ENCODE measurements at places on chromosomes 2 and 18. TPM values are rescaled to one million over a fixed set of nuclear protein-coding genes. Genes with fewer than 3 reads are reported as not detected.

DNA sequence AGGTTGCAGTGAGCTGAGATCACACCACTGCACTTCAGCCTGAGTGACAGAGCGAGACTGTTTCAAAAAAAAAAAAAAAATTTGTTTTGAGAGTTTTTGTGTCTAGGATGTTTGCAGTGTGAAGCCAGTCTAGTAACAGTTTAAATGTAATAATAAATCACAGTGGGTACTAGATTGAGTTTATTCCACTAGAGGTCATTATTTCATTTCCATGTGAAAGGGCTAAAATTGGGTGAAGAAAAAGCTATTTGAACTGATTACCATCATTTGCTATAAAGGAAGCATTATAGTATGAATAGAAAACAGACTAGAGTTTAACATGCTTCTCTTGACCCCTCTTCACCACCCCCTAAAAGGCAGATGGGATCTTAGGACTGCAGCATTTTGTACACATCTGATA, 20.3 kb downstream of the SNRPD1 start:
- H3K4me3 ChIP-seq, result no peak overlapping the region
- no peak for DNase-seq
- no peaks in the 10 kb centered on the region for H3K4me1 ChIP-seq
- no peak overlapping the region for H3K27ac ChIP-seq

GRCh38 chr2:183025993-183026392, 12.3 kb downstream of the NCKAP1 start:
- H3K27ac ChIP-seq, result no peak overlapping the region
- H3K4me1 ChIP-seq, result peaks cover 65% of the 10 kb centered on the region
- peaks cover 8% of the 10 kb centered on the region for H3K36me3 ChIP-seq
- no peak overlapping the region for H3K4me3 ChIP-seq

DNA sequence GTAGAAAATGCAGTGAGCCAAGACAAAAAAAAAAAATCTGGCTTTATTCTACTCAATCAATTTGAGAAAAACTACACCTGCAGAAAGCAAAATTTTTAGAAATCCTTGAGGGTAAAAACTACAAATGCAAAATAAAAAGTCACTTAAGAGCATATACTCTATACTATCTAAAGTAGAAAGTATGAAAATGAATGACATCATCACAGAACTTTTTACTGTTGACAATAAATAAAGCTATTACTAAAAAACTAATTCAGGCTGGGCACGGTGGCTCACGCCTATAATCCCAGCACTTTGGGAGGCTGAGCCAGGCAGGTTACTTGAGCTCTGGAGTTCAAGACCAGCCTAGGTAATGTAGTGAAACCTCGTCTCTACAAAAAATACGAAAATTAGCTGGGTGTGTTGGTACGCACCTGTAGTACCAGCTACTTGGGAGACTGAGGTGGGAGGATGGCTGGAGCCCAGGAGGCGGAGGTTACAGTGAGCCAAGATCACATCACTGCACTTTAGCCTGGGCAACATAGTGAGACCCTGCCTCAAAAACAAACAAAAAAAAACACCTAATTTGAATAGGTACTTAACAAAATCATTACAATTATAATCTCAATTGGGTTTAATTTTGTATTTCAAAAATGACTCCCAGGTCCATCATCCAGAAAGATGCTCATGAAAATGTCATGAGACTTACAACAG, 7.6 kb downstream of the NFU1 start:
- H3K27ac ChIP-seq, result no peak overlapping the region
- peaks cover 4% of the 10 kb centered on the region for H3K36me3 ChIP-seq
- peaks cover 8% of the 10 kb centered on the region for H3K4me1 ChIP-seq
- DNase-seq, result no peak
- no peaks in the 10 kb centered on the region for H3K27me3 ChIP-seq

DNA sequence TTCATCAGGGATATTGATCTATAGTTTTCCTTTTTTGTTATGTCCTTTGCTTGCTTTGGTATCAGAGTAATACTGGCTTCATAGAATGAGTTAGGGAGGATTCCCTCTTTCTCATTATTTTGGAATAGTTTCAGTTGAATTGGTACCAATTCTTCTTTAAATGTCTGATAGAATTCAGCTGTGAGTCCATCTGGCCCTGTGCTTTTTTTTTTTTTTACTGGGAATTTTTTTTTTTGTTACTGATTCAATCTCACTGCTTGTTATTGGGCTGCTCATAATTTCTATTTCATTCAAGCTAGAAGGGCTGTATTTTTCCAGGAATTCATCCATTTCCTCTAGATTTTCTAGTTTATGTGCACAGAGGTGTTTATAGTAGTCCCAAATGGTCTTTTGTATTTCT, 103.9 kb downstream of the RND3 start:
- peaks cover 14% of the 10 kb centered on the region for H3K4me1 ChIP-seq
- no peak overlapping the region for H3K4me3 ChIP-seq
- H3K36me3 ChIP-seq, result peaks cover 10% of the 10 kb centered on the region
- no peak for DNase-seq
- H3K27me3 ChIP-seq, result no peaks in the 10 kb centered on the region
- H3K27ac ChIP-seq, result no peak overlapping the region

GRCh38 chr2:127700527-127701192, 637 bp upstream of the SFT2D3 start:
- peak overlapping the region; percentile 84 for H3K4me3 ChIP-seq
- H3K4me1 ChIP-seq, result peaks cover 35% of the 10 kb centered on the region
- peaks cover 7% of the 10 kb centered on the region for H3K36me3 ChIP-seq
- DNase-seq, result no peak

GRCh38 chr2:26561918-26562810, 79.0 kb downstream of the CIB4 start:
- H3K4me1 ChIP-seq, result peaks cover 9% of the 10 kb centered on the region
- no peak for DNase-seq

DNA sequence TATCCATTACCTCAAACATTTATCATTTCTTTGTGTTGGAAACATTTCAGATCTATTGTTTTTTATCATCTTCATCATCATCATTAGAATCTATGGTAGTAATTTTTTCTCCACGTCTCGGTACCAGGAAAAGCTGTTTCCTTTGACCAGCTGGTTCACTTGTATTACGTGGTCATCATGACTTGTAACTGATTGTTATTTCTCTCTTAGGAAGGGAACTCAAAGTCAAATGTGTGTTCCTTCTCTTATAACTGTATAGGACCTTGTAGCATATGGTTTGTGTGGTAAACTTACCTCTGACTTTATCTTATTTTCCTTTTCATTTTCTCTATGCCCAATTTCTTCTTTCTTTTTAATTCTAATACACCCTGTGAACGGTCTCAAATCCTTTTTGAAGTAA, 16.5 kb downstream of the NCOA1 start:
- no peaks in the 10 kb centered on the region for H3K27me3 ChIP-seq
- no peak overlapping the region for H3K4me3 ChIP-seq

Gene CDH20
- total RNA-seq, result not detected

Gene ACVR1
- total RNA-seq, result 81.7 TPM

Gene GALR1
- total RNA-seq, result not detected

Gene GNAL
- 5.9 TPM for total RNA-seq

Gene EVA1A
- total RNA-seq, result 27.3 TPM

Gene LAPTM4A
- total RNA-seq, result 404 TPM

Gene PRKCE
- 8.6 TPM for total RNA-seq

Gene EIF4E2
- 87.1 TPM for total RNA-seq

Gene NT5C1B
- total RNA-seq, result not detected

Gene SKA1
- 4.3 TPM for total RNA-seq

All from chondrocyte (in vitro differentiated cells).